ENCODE measurements at places on chromosomes 16 and 17. TPM values are rescaled to one million over a fixed set of nuclear protein-coding genes. Genes with fewer than 3 reads are reported as not detected.

MAP2K3 gene
- 71.5 TPM for total RNA-seq

TBC1D3E gene
- not detected for total RNA-seq

SLC13A5 gene
- total RNA-seq = 273 TPM

TMEM101 gene
- total RNA-seq = 14.4 TPM

TMC8 gene
- total RNA-seq = 3.9 TPM

SMPD3 gene
- 32.7 TPM for total RNA-seq

TLCD2 gene
- total RNA-seq = 4.2 TPM

CHST4 gene
- 3.9 TPM for total RNA-seq

CIITA gene
- total RNA-seq = 1.7 TPM

OR1D2 gene
- total RNA-seq = not detected

TPSB2 gene
- 1.6 TPM for total RNA-seq

AGRP gene
- total RNA-seq = not detected

POLDIP2 gene
- total RNA-seq = 119 TPM

KRTAP4-9 gene
- not detected for total RNA-seq
